ENCODE measurements at places on chromosomes 16 and 17.
A peak's percentile ranks its signal among the peaks of the same experiment; 100 is the strongest.

DNA sequence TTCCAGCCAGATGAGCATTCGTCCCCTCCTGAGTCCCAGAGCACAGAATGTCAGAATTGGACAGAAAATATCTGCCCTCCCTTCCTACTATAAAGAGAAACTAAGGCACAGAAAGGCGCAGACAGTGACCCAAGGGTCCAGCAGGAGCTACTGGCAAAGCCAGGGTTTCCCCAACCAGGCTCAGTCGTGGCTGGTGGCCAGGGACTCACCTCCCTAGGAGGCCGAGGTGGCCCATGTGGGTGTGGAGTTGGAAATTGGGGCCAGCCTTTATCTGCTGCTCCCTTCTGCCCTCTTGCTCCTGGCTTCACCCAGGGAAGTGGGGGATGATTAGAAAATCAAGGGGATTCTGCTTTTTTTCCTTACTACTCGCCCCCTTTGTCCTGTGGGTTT is 1.1 kb downstream of the DRC7 start:
- DNase-seq, result no peak

GRCh38 chr17:80909635-80910034 is 82.0 kb upstream of the CHMP6 start:
- DNase-seq, result no peak

GRCh38 chr17:61323003-61323908 is 76.4 kb upstream of the TBX2 start:
- DNase-seq, result no peak

DNA sequence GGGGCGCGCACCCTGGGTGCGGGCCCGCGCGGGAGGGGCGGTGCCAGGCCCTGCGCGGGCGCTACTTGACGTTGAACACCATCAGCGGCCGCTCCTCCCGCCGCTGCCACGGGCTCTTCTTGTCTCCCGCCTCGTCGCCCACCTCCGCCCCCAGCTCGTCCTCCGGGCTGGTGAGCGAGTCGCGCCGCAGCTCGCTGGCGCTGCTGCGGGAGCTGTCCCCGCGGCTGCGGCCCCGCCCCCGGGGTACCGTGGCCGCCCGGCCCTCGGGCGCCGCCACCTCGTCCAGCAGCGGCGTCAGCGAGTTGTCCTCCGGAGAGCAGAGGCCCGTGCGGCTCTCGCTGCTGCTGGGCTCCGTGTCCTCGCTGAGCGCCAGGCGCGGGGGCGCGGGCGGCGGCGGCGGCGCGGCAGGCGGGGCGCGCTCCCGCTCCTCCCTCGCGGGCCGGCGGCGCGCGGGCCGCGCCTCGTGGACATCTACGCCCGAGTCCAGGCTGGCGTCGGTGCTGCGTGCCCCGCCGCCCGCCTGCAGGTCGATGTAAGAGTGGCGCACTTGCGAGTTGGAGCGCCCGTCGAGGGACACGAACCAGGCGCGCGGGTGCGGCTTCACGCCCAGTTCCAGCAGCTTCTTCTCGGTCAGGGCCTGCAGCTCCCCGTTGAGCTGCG is 8.7 kb downstream of the GRN start:
- no peak for DNase-seq

GRCh38 chr16:62363501-62363900 is 327.3 kb upstream of the CDH8 start:
- no peak for DNase-seq

DNA sequence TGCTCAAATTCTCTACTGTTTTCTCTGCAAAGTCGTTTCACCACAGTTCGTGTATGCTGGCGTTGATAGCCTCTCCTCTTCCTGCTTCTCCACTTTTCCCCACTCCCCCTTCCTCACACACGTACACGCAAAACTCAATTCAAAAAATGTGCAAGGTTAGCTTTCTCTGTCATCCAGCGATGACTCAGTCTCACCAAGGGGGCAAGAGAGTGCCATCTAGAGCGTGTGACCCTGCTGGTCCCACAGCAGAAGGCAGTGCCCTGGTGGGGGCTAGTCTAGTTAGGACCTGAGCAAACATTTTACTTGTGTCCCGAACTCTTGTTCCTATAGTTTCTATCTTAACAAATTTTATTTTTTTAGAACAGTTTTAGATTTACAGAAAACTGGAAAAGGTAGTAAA is 121.2 kb upstream of the CHMP6 start:
- DNase-seq, result no peak

GRCh38 chr16:11946433-11946832 is 4.6 kb upstream of the NPIPB2 start:
- DNase-seq, result no peak

GRCh38 chr16:48541108-48541786 is 68.7 kb downstream of the N4BP1 start:
- DNase-seq, result no peak

- no peak for DNase-seq
Observed at GRCh38 chr16:75942936-75943335, 216.6 kb upstream of the CPHXL start.

DNA sequence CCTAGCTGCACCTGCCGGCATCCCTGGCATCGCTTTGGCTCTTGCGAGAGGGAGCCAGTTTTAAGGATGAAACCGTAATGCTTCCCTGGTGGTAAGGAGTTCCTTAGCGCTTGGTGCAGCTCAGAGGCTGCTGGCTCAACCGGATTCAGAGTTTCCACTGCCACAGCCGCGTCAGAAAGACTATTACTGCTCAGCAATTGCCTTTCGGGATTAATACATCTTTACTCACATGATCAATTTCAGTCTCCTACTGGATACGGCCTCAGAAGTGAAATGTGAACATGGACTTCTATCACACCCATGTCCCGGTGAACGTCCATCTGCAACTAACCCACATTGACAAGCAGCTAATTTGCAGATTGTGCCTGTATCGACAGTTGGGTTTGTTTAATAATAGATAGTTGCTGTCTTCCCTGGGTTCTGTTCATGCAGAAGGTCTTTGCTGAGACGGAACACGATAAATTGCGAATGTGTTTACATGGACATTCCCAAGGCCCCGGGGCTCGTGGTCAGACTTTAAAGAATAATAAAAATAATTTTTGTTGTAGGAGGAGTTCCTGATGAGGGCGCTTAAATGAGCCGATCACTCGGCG is 175.4 kb downstream of the ENGASE start:
- no peak for DNase-seq

GRCh38 chr17:266701-267667 is 85.5 kb upstream of the DOC2B start:
- DNase-seq, result peak; percentile 2

GRCh38 chr16:72689851-72690250 is 358.1 kb downstream of the ZFHX3 start:
- peak; percentile 49 for DNase-seq

DNA sequence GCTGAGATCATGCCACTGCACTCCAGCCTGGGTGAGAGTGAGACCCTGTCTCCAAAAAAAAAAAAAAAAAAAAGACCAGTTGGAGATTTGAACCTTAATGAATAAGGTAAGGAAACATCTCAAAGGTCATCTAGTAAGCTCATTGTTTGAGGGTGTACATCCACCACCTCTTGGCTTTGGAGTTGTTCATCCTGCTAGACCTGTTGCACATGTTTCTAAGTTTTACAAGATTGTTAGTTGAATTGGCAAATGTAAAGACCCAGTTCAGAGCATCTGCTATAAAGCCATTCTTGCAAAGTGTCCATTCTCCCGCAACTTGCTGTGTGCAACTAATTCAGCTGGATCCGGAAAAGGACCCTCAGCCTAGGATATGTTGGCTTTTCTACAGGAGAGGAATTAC is 1.5 kb downstream of the PSMD7 start:
- no peak for DNase-seq

GRCh38 chr17:72565006-72565405 is 444.2 kb downstream of the SOX9 start:
- DNase-seq, result no peak

- DNase-seq, result peak; percentile 91
Observed at GRCh38 chr17:49031965-49032928, 35.1 kb downstream of the IGF2BP1 start.

DNA sequence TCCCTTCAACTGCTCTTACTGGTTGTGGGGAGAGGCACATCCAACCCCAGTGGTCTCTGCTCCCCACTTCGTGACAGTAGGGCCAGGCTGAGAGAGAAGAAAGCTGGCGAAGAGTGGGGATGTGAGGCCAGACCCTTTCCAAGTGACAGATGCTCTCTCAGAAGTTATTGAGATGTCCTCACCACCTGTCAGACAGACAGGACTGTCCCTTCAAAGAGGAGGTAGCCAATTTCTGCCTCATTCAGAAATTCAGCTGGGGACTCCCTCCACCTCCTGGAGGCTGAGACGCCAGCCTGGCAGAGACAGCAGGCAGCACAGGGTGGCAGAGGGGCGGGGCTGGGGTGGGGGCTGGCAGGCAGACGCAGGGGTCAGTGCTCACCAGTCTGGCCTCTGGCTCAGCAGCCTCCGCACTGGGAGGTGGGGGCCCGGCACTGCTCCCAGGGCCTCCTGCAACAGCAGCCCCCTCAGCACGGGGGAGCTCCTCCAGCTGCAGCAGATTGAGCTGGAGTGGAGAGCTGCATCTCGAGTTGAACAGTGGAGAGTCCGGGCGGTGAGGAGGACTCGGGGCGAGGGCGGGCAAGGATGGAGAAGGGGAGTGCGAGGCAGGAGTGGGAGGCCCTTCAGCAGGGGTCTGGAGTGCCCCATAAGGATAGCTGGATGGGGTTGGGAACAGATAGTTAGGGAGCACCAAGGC is 9.2 kb downstream of the PER1 start:
- no peak for DNase-seq

DNA sequence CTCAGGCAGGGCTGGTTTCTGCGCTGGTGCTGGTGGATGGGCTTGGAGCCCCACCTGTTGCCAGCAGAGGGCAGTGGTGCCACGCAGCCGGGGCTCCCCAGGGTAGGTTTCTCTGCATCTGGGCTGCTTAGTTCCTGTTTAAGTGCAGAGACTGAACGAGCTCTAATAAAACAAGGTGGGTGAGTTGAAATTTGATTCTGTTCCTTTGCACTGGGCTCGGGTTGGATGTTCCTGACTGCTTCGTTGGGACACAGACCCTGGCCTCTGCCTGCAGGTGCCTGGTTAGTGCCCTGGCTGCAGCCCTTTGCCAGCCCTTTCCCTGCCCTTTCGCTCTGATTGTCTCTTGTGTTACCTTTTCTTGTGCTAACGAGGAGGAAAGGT is 30.0 kb downstream of the TBCD start:
- peak; percentile 86 for DNase-seq

DNA sequence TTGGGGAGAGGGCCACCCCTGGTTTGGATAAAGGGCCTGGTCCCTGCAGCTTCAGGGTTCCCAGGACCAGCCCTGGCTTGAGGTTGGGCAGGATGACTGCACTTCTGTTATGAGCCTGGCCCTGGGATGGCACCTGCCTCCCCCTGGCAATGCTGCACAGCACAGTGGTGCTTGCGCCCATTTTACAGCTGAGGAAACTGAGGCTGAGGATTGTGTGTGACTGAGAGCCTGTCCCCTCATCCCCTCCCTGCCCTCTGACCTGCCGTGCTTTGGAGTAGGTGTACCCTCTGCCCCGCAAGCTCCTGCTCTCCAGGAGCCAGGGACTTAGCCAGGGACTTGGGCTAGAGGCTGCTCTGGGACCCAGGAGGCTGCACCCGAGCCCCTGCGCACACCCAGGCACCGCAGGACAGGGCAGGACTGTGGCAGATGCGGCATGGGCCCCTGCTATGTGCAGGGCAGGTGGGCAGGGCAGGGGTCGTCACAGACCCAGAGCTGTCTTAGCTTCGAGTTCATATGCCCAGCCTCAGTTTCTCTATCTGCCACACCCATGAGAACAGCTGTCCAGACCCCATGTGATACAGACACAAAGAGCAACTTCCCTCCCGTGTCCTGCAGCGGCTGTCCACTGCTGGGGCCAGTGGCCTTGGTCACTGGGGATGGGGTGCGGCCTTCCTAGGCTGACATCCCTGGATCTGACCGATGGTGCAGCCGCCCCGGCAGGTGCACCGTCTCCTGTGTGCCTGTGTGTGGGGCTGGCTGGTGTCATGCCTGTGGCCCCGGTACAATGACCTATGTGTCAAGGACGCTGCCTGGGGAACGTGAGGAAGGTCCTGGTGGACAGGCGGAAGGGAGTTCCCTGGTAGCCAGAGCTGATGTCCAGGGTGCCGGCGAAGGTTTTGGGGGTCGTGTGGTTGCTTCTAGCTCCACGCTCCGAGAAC is 36.6 kb downstream of the BAHCC1 start:
- DNase-seq, result no peak

DNA sequence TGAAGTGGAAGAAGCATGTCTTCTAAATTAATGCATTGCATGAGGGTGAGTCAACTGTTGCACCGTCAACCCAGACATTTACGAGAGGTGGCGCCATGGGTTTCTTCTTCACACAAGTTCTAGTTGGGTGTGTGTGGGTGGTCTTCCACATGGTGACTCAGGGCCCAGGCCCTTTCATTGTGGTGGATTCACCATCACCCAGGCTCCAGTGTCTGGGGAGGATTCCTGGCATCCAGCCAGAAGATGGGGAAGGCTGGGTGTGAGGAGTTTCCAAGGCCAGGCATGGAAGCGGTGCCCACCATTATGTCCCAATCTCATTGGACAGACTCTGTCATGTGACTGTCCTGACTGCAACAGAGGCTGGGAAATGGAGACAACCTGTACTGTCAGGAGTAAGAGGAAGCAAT is 21.4 kb upstream of the JPH3 start:
- DNase-seq, result peak; percentile 57

DNA sequence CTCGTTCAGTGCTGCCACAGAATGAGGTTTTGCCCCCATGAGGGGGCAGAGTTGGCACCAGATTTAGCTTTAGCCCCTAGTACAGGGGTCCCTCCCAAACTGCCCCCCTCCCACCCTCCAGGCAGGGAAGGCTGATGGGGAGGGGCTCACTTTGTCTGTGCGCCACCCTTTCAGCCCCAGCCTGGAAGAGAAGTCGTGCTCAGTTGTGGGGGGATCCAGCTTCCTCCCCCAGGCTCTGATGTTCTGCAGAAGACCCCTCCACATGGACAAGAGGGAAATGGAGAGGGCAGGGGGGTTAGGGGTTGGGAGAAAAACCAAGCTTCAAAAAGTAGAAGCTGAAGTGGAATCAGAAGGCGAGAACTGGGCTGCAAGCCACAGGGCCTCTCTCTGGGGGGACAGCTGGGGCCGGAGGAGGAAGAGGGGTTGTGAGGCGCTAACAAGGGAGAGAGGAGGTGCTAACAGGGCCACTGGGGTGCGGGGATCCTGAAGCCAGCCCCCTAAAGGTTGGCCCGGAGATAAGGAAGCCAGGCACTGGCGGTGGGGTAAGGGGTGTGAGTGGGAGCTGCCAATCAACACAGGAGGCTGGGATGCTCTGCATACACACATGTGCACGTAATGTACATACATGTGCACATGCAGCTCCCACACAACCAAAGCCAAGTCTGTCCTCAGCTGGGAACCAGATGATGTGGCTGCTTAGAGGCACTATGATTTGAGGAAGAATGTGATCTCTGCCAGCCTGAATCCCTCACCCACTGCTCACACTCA is 7.0 kb upstream of the TMEM92 start:
- peak; percentile 68 for DNase-seq

DNA sequence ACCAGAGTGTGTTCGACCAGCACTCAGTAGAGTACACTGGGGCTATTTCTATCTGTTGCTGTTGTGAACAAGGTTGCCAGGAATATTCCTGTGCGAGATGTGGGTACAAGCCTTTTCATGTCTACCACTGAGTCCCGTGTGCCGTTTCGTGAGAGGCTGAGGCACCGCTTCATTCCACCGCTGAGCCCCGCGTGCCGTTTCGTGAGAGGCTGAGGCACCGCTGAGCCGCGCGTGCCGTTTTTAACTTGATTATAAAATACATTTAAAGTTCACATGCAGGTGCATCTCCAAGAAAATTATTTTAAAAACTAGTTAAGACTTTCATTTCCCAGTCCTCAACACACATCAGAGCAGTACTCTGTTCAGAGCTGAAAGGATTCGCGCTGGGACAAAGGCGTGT is 78.7 kb upstream of the ZNF750 start:
- DNase-seq, result no peak

All from choroid plexus epithelial cell (primary cell).